ENCODE measurements at places on chromosomes 16 and 17. TPM values are rescaled to one million over a fixed set of nuclear protein-coding genes. Genes with fewer than 3 reads are reported as not detected.

DNA sequence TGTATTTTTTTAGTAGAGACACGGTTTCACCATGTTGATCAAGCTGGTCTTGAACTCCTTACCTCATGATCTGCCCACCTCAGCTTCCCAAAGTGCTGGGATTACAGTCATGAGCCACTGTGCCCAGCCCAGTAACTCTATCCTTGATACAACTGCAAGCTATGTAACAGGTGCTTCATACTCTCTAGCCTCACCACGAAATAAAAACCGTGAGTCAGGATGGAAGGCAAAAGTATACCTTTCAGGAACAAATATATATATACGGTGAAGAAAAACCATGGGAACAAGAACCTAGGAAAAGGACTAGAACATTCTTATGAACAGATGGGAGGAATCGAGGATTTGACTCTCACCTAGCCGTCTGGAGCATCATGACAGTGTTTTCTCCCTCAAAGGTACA is 9.6 kb upstream of the FBF1 start:
- no peak overlapping the region for H3K4me3 ChIP-seq
- no peaks in the 10 kb centered on the region for H3K27me3 ChIP-seq
- H3K4me1 ChIP-seq: no peaks in the 10 kb centered on the region
- H3K36me3 ChIP-seq: peaks cover 87% of the 10 kb centered on the region

DNA sequence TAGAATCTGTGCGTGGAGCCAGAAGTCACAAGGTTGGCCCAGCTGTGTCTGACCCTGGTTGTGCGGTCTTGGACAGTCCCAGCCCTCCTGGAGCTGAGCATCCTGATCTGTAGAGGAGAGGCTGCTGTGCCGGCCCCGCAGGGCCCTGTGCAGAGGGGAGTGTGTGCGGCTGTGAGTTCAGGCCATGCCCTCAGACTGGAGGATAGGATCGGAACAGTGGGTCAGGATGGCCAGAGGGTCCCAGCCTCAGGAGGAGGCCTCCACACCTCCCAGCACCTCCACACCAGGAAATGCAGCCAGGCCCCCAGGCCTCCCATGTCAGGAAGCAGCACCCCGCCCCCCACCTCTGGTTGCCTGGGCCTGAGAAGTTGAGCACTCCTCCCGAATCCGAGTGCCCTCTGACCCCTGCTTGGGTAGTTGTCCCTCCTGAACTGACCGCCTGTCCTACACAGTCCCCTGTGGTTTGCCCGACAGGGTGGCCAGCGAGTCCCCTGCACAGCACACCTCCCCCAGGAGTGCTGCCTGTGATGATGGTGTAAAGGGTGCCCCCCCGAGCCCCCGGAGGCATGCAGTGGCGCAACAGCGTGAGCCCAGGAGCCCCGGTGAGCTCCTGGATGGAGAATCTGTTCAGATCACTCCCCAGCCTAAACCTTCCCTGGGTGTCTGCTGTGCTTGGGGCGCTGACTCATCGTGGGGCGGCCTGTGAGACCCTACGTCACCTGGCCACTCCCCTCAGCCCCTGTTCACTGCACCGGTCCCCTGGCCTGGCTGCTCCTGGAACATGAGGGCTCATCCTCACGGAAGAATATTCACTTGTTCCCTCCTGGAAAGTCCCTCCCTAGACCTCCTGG is 285.2 kb downstream of the SEC14L1 start:
- peak overlapping the region; percentile 93 for H3K27ac ChIP-seq
- H3K36me3 ChIP-seq: no peaks in the 10 kb centered on the region
- no peak for DNase-seq
- H3K4me1 ChIP-seq: peaks cover 44% of the 10 kb centered on the region
- H3K4me3 ChIP-seq: no peak overlapping the region

ENPP7 gene
- 2.2 TPM for total RNA-seq

DNA sequence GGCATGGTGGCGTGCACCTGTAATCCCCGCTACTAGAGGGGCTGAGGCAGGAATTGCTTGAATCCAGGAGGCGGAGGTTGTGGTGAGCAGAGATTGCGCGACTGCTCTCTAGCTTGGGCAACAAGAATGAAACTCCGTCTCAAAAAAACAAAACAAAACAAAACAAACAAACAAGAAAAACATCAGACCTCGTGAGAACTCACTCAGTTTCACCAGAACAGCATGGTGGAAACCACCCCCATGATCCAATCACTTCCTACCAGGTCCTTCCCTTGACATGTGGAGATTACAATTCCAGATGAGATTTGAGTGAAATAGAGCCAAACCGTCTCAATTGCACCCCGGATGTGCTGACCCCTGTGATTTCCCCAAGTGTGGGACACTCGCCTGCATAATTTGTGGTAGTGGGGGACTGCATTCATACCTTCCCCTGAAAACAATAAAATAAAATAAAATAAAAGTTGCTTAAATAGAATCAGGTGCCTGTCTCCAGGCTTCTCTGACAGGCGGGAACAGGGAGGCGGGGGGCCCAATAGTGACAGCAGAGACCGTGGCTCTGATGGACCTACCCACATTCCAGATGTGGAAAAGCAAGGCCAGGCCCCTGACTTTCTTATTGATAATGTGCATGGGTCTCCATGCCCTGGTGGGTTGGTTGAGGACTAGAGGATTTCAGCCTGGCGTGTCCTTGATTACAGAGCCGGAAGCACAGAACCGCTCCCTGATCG is 13.1 kb downstream of the ZSCAN10 start:
- H3K27me3 ChIP-seq: no peaks in the 10 kb centered on the region
- no peaks in the 10 kb centered on the region for H3K36me3 ChIP-seq
- DNase-seq: no peak
- no peak overlapping the region for H3K27ac ChIP-seq
- H3K4me3 ChIP-seq: peak overlapping the region; percentile 41
- H3K4me1 ChIP-seq: no peaks in the 10 kb centered on the region

GRCh38 chr16:53415504-53415903 is 18.8 kb upstream of the RBL2 start:
- H3K36me3 ChIP-seq: no peaks in the 10 kb centered on the region
- no peak overlapping the region for H3K27ac ChIP-seq
- H3K4me3 ChIP-seq: no peak overlapping the region

- DNase-seq: peak; percentile 36
- H3K4me3 ChIP-seq: no peak overlapping the region
- H3K36me3 ChIP-seq: no peaks in the 10 kb centered on the region
- H3K4me1 ChIP-seq: peaks cover 12% of the 10 kb centered on the region
These were observed 27.7 kb downstream of the SRL start for GRCh38 chr16:4214215-4214621.

LRRC3C gene
- total RNA-seq: not detected

DNA sequence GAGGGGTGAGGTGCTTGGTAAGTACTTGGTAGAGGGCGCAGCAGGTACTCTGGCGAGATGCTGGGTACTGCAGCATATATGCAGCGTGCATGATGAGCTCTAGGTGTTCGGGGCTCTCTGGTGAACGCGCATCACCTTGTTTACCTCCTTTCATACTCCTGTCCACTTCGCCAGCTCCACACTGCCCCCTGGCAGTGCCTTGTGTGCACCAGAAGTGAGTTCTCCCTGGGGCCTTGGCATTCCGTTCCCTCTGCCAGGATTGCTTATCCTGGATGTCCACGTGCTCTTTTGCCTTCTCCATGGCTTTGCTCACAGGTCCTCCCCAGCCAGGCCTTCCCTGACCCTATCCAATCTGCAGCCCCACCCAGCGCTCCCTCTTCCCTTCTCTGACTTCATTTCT is 154.2 kb downstream of the MRM1 start:
- H3K4me1 ChIP-seq: no peaks in the 10 kb centered on the region
- H3K36me3 ChIP-seq: no peaks in the 10 kb centered on the region
- DNase-seq: no peak

ZPBP2 gene
- not detected for total RNA-seq

DNA sequence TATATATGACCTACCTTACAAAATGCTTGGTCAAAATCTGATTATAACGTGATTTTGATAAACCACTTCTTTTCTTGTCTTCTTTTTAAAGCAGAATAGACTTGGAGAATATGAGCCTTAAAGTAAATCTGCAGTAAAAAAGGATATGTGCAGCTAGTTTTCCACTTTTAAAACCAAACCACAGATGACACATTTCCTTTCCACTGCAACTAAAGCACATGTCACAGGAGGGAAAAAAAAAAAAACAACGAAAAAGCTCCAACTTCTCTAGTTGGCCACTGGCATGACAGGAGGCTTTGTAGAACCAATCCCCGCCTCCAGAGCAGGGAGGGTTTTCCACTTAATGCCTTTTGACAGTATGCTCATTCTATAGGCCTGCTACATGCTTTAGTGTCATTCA is at the start of gene EVI2A:
Gene EVI2A (minus strand): TSS at position 142 of the 400 bp plus-strand sequence. CDS start 2,609 bp downstream, outside the sequence.
- H3K4me1 ChIP-seq: no peaks in the 10 kb centered on the region
- no peak for DNase-seq
- H3K4me3 ChIP-seq: peak within 1 kb of the TSS; percentile 46
- H3K27ac ChIP-seq: no peak within 1 kb of the TSS

- H3K27me3 ChIP-seq: no peaks in the 10 kb centered on the region
- peaks cover 16% of the 10 kb centered on the region for H3K4me1 ChIP-seq
- peak overlapping the region; percentile 88 for H3K27ac ChIP-seq
These were observed 690 bp downstream of the PITPNC1 start for GRCh38 chr17:67377488-67378453.

SLC16A6 gene
- total RNA-seq: not detected

- H3K36me3 ChIP-seq: no peaks in the 10 kb centered on the region
- no peak for DNase-seq
- peak overlapping the region; percentile 57 for H3K27ac ChIP-seq
- no peak overlapping the region for H3K4me3 ChIP-seq
- H3K4me1 ChIP-seq: peaks cover 8% of the 10 kb centered on the region
These were observed 222.5 kb upstream of the GSE1 start for GRCh38 chr16:85390511-85391174.

All from ascending aorta (tissue), 2 donors.